Astrocyte of the cerebellum (primary cell): ENCODE measurements at places on chromosomes 3 and 15.

DNA sequence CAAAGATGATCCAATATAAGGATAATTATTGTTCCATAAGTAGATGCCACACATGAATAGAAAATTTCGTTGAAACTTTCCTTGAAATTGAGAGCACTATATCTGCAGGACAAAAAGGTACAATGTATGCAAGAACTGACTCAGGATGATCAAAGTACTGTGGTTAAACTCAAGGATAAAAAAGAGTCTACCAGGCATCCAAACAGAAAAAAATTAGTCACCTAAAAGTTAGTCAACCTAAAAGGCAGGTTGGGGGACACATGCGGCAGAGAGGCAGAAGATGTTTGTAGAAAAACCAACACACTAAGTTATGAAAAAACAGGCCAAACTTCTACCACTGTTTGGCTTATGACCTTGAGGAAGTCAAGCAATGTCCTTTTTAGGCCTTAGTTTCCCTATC is 68.7 kb downstream of the GSK3B start:
- DNase-seq: no peak

DNA sequence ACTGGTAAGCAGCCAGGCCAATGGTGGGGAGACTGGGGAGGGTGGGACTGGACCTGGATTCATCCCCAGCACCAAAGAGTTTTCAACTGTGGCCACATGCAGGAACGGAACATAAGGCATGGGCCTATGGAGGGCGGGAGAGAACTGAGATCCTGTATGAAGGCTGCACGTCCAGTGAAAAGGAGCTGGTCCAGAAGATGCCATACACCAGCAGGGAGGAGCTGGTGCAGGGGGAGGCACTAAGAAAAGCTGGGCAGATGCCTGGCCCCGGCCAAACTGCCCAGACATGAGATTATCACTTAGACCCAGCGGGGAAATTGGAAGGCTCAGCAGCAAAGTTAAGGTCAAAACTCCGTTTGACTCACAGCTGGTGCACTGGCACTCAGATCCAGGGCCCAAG is 58.1 kb upstream of the MCF2L2 start:
- DNase-seq: no peak

DNA sequence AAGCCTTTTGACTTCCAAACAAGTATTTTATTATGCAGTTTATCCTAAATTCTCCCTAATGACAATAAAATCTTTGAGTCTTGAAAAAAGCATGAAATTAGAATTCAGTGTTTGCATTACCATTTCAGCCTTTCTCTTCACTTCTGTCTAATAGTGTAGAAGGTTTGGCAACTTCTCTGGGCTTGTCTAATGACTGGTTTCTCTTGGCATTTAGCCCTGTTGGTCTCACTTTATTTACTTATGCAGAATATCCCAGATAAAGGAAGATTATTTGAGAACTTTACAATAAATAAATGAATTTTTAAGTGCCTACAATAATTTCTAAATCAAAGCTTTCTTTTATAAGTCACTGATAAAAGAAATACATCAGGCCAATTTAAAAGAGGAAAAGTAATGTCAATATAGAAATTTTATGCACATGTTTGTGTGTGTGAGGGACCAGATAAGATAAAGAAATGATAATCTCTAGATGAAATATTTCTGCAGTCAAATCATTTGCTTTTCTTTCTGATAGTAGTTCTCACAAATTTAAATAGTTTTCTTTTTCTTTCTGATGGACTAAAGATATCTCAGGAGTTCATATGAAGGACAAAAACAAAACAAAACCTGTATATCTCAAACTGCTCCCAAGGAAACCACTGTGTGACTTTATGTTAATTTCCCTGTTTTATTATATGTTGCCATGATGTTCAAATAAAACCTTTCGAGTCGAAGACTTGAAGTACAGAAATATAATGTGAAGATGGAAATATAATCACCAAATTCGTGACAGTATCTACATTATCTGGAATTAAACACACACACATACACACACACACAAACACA is 533.1 kb upstream of the CBLB start:
- DNase-seq: peak; percentile 43

DNA sequence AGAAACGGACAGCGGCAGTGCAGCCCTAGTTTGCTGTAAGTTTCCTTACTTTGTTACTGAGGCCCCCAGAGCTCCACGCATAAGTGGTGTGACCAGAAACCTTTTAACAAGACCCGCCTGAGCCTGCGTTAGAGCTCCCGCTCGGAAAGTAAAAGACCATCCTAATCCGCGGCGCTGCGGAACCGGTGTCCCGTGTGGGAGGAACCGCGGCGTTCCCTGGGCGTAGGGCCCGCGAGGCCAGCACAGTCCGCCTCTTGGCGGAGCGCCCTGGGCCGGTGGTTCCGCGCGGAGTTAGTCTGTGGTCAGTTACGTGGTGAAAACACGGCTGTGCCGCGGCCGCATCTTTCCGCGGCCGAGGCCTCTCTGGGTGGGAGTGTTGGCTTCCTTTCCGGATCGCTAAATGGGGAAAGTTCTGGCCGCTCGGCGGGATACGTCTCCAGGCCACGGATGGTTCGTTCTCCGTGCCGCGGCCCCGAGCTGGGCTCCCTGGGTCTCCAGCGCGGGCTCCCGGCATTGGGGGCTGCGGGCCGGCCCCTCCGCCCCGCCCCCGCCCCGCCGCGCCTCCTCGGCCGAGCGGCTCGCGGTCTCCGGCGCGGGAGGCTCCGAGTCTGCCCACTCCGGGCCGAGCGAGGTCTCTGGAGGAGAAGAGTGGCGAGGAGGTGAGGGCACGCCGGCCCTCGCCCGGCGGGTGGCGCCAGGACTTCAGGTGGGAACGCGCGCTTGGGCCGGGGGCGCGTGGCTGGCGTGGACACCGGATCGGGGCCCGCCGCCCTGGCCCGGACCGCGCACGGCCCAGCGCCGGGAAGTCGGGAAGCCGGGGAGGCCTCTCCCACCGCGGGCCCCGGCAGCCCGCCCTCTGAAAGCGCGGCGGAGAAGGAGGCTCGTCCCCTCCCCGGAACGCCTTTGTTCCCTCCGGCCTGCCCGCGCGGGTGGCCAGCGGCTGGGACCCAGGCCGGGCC is 754 bp downstream of the B3GNT5 start:
- peak; percentile 49 for DNase-seq

DNA sequence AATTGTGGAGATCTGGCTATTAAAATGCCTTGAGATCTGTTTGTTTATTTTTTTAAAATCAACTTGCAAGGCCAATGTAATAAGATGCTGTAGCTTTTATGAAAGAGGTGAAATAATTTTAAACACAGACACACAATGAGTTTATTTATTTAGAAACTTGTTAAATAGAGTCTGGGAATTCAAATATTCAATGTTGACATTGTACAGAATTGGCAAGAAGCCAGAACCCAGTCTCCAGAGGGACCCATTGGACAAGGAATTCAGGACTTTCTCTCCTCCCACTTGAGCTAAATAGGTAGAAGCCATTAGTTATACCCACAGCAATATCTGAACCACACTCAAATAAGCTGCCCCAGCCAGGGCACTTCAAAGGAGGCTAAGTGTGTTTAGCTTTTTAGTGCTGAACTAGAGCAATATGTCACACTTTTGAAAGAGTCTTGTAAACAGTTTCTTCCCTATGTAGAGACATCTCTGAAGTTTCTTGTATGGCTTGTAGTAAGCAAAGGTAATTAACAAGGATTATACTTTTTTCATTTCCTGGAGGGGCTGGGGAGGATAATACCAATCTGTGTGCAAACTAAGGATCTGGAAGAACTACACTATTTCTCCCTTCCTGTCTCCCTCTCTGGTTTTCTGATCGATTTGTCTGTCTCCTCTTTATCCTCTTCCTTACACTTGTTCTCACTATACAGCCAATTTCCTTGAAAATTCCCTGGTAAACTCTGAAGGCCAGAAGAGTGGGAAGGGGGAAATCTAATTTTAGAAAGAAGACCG is 6.0 kb downstream of the MECOM start:
- no peak for DNase-seq

- no peak for DNase-seq
These were observed 106.7 kb upstream of the THRB start for GRCh38 chr3:24601066-24601939.

- DNase-seq: no peak
These were observed 819.3 kb downstream of the ROBO2 start for GRCh38 chr3:77859156-77859555.

DNA sequence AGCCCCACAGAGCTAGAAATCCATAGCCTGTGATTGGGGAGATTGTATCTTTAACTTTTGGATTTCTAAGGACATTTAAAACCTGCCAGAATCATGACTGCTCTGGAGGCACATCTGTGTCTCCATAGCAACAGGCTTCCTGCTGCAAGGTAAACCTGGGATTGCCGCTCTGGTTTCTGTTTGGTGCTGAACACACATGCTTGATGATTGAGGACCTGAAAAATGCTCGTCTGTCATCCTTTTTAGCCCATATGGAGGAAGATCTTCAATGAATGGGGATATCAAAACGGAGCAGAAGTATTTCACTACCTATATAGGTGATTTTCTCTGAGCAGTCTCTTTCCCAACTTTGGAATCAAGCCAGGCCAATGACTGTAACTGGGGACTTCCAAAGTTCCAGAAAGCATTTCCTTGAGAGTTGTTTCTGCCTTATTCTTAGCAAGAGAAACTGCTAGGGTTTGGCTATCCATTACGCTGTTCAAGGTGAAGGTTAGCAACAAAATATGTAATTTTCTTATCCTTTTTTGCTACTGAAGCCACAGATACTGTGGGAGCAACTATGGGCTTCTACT is 96.5 kb upstream of the TNIK start:
- DNase-seq: no peak

- DNase-seq: peak; percentile 37
These were observed 9.4 kb upstream of the MESP1 start for GRCh38 chr15:89760303-89761008.

DNA sequence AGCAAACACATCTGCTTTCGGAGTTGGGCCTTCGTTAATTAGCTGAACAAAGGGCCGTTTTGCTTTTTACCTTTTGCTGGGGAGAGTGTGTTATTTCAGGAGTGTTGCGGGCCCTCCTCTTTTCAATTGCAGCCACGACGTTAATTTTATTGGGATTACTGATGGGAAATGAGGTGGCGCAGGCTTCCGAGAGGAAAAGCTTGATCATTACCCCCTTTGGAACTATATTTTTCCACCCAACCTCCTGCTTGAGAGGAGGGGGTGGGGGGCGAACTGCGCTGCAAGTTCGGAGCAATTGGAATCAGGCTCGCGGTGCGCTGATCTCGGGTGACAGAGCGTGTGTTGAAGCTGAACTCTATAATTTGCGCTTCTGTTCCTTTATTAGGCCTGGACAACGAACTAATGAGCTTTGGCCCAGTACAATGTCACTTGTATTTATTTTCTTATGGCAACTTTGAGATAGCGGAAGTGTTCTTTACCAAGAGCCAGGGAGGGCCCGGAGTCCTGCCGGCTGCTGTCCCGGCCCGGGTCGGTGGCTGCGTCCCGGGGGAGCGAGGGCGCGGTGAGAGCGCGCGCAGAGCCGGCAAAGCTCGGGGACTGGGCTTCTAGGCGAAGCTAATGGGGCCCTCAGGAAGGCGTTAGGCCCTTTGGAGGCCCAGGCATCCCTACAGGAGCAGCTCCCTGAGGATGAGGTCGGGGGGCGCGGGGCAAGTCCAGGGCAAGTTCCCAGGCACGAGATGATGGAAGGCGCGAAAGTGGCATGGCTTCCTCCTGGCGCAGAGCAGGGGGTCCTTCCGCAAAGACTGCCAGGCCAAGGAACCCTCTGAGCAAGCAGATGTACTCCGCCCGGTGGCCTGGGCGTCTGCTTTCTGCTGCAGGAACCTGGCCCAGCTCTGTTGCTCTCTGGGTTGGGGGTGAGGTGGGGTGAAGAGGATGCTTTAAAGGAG is 12.9 kb downstream of the NR2F2 start:
- no peak for DNase-seq

DNA sequence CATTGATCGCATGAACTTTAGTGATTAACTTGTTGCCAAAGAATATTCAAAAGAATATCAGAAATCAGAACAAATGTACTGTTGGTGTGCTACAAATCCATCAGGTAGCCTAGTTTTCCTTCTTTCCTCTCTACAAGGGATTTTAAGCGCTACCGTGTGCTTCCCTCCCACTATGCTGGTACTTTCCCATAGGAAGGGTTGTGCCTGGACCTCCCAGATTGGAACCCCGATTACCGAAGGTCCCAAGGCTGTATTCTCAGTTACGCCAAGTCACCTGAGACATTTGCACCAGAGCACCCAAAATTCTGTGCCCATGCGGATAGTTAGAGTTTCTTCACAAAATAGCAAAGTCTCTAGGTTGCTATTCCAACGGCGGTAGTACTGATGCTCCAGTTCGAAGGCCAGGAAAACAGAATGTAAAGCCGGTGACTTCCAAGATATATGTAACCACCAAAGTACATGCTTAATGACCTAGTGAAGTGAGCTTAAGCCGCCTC is 23.4 kb upstream of the GATM start:
- no peak for DNase-seq
